8988T (cell line): ENCODE measurements at places on chromosomes 2 and 18.

DNA sequence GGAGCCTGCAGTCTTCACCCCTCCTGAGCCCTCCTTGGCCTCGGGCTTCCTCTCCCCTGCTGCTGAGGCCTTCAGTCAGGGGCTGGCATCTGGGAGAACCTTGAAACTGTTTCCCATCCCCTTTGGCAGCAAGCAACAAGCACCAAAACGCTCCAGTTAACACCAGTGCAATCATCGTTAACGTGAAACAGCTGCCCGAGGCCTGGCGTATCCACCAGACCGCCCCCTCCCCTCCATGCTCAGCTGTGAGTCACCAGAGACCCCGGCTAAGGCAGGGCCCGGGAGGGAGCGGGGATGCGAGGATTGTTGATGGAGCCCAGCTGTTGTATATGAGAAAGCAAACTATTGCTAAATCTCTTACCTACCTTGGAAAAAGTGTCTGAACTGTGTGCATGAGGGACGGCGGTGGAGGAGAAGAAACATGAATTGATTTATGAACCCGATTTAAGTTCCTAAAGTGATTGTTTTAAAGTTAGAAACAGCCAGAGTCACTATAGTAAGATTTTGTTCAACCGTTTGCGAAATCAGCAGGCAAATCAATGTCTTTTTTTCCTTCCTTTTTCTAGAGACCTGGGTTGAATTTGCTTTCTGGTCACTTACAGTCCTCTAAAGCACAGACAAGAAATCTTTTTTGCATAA lies 5.2 kb downstream of the ZFP36L2 start:
- no peak for DNase-seq

- DNase-seq = no peak
Observed at GRCh38 chr18:75276818-75277609, 66.4 kb downstream of the TSHZ1 start.

DNA sequence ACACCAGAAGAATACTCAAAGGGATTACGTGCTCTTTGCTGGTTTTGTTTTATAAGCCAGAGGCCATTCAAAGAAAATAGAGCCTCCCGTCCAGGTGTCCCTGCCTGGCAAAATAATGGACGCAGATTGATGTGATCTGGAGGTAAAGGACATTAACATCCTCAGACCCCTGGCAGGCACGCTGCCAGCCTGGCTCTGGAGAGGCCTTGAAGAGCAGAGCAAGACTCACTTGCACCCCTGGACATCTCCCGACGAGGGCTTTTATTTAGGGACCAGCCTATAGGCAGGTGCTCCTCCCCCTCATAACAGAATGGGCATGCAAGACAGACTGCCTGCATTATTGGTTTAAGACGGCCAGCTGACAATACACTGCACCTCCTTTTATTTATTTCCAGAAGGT lies 291.3 kb downstream of the BCL11A start:
- DNase-seq = no peak

DNA sequence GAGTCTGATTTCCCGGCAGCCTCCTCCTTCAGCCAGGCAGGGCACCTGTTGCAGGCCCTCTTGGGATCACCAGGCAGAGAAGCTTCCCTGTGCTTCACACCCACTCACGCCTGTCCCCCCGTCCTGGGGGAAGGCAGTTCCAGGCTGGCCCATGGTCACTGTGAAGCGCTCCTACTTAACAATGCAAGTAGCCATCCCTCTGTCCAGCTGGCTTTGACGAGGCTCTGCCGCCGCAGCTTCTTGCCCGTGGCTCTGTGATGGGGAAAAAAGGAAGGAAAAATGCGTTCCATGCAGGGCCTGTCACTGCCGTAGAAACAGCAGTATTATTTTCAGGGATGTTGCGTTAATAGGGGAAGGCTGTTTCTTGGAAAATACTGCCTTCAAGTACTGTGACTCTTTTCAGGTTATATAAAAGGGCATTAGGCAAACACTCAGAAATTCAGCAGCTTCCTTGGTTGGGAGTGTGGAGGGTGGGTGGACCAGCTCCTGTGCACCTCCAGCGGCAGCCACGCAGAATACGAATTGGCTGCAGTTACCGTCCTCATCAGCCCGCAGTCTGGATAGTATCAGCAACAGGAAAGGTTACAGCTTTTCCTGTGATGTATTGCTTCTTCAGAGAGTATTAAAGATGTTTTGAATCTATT lies 232.3 kb downstream of the KLHL29 start:
- no peak for DNase-seq

GRCh38 chr18:24427484-24427883 lies 1.0 kb downstream of the IMPACT start:
- DNase-seq = no peak

- DNase-seq = no peak
Observed at GRCh38 chr2:42128721-42129486, 40.2 kb upstream of the EML4 start.

DNA sequence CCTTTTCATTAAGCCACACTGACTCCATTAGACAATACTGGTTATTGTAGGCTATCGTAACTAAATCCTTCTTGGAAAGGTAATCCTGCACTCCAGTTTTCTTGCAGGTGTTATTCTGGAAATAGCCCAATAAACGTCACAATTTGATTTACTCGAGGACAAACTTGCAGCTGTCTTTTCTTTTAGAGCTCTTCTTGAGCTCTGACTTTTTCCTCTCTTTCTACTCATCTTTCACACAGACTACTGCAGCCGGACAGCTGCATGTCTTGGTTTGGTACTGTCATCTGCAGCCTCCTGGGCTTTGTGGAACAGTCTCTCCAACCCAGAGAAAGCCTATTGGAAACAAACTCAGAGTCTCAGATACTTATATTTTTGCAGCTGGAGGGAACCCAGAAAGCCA lies 23.0 kb upstream of the MSGN1 start:
- DNase-seq = no peak

GRCh38 chr2:187873132-187873531 lies 318.9 kb upstream of the TFPI start:
- DNase-seq = no peak

- no peak for DNase-seq
Observed at GRCh38 chr2:64534363-64534762, 10.2 kb downstream of the AFTPH start.

DNA sequence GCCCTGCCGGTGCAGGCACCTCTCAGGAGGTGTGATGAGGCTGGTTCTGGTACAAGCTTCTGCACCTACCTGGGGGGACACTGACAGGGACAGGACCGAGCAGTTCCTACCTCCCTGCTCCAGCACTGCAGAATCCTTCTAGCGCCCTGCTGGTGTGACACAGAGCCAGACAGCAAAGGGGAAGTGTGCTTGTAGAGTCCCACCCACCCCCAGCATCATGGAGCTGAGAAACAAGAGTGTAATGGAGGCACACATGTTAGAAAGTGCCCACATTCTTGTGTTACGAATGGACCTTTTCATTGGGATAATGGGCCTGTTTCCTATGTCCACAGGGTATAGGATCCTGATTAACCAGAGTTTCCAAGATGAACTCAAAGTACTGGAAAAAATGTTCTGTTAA lies 38.3 kb downstream of the OXER1 start:
- no peak for DNase-seq

- DNase-seq = no peak
Observed at GRCh38 chr2:46827274-46828134, 88.1 kb downstream of the MCFD2 start.

DNA sequence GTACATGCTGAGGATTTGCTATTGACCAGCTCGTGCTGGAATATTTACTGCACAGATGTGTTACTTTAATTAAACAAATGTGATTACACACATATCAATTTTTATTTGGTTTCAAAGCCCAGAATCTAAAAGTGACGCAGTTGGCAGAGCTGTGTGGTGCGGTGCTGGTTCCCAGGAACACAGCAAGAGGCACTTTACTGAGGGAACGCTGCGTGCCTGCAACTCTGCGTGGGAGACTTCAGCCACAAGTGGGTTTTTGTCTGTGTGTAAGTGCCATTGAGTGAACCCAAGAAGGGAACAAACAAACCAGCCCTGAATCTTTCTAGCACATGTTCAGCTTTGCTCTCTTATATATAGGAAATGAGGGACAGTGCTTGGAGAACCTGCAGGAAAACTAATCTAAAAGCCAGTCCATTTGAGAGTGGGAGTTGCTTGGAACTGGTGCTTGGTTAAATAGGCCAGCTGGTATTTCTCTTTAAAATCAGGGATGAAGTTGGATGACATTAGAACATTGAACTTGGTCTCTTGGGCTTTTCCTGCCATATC lies 196.6 kb upstream of the CELF4 start:
- no peak for DNase-seq

DNA sequence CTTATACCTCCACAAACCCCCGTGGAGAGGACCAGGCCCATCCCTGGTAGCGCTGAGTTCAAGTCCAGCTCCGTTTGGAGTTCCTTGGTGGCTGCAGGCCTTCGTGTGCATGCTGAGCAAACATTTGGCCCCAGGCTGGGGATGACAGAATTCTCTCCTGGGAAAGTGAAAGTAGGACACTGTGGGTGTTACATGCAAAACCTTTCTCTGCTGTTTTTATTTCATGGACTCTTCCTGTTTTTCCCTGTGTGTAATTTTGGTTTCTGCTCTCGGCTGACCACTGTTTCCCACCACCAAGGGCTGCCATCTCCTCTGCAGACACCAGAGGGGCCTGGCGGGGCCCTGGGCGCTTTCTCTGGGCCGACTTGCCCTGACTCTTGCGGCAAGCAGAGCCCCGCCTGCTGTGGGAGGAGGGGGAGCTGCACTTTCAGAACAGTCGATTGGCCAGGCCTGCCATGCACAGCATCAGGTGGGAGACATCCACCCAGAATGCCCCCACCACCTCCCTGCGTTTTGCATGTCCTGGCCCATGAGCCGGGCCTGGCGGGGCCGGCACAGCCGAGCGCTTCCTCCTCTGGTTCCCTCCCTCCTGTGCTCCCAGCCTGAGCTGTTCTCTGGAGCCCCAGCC lies 102.4 kb downstream of the CABLES1 start:
- DNase-seq = peak; percentile 69

DNA sequence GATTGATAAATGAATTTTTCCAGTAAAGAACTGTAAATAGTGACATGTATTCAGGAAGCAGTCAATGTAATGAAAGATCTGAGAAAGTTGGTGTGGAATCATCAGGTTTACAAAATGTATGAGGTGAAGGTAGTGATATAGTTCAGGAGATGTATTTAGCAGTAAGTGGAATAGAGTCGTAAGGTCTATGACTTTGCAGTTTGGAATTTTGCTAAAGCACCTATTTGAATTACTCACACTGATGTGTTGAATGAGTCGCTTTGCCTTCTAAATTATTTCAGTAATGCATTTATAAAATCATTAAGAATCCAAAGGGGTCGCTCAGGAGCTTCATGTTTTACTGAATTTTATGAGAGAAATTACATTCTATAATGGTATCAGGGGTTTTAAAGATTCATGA lies 713.7 kb downstream of the DSC3 start:
- no peak for DNase-seq

DNA sequence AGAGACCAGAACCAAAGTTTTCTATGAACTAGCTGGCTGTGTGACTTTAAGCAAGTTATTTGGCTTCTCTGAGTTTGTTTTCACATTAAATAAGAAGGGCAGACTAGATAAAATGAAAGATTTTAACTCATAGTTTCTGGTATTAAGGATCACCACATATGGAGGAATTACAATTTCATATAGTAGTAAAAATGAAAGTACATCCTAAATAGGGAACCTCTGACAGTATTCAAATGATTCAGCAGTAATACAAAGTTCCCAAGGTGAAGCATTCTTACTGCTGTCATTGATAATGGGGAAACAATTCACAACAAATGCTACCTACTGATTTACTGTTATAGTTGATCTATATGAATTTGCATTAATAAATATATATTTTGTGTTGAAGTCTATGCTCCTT lies 170.3 kb upstream of the VRK2 start:
- no peak for DNase-seq

- DNase-seq = no peak
Observed at GRCh38 chr2:53286345-53286744, 481.3 kb upstream of the CHAC2 start.

DNA sequence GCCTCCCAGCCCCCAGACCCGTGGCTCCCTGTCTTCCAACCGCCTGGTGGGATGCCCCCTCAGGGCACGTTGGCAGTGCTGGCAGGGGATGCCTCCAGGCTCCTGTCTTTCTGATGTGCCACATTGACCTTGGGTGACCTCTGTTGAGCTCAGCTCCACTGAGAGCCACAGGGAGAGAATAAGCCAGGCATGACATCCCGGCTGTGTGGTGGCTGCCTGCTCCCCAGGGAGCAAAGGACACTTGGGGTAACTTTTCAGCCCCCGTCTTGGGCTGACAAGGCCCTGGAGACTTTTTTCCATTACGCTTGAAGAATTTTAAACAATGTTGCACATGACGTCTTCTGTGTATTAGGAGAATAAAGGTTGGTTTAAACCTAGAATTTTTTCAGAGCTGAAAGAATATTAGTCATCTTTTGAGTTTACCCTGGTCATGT lies 246.0 kb downstream of the TSN start:
- DNase-seq = no peak

DNA sequence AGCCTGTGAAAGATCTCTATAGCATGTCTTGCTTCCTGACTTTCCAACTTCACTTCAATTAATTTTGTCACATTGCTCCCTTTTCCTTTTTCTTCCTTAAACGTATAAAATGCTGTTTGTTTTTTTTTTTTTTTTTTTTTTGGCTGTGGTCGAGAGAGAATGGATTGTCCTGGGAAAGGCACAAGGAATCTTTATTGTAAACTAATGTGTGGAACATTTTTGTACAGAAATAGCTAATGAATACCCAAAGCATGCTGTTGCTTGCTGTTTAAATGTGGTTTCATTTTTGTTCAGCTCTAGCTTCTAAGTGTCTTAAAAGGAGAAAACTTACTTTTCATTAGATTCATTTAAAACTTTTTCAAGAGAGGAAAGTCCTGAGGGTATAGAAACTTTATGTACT lies 105.5 kb downstream of the GPD2 start:
- DNase-seq = no peak

DNA sequence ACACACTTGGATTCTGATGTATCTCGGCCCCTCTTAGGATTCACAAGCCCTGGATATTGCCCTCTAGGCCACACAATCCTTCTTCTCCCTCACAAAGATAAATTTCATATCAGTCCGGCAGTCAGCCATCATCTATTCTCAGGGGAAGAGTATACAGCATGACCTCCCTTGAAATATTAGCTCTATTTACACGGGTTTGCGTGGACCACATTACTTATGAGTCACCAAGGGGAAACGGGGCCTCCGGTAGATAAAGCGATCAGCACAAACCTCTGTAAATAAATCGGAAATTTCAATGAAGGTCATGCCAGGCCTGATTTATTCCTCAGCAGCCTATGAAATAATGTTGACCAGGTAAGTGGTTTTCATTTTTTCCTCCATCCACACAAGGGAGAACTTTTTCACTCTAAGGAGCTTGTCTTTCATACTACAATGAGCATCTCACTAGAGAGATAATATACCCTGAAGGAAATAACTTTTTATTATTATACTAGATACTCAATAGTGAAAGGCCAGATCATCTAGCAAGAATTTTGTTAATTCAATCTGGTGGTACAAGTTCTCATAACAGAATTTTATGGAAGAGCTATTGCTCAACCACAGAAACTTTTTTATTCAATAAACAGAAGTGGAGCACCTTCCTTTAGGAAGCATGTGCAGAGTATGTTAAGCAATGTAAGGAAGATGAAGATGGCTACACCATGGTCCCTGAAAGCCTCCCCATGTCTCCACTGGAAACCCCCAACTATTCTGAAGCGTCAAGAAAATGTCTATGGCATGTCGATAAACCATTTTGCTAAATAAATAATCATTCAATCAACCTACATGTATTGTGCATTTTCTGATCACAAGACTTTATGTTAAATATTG lies 125.2 kb upstream of the PIK3C3 start:
- no peak for DNase-seq
